ENCODE measurements at places on chromosomes 13 and 19.

- DNase-seq: no peak
These were observed 17.7 kb downstream of the LIPE start for GRCh38 chr19:42409477-42409876.

DNA sequence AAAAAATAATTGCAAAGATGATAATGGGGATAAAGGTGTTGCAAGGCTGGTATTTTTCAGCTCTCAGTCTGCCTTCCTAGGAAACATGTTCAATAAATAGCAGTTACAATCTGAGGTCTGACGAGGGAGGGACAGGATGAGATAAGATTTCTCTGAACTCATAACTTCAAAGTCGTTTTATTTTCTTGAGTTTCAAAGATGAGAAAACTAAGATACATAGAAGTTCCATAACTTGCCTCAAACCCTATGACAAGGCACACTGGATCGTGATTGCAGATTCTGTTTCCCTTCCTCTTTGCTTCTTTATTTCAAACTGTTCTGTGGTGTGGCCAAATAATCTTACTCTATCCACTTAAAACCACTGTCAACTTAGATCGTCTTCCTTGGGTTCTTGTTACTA is 327.2 kb downstream of the GPC5 start:
- DNase-seq: no peak

DNA sequence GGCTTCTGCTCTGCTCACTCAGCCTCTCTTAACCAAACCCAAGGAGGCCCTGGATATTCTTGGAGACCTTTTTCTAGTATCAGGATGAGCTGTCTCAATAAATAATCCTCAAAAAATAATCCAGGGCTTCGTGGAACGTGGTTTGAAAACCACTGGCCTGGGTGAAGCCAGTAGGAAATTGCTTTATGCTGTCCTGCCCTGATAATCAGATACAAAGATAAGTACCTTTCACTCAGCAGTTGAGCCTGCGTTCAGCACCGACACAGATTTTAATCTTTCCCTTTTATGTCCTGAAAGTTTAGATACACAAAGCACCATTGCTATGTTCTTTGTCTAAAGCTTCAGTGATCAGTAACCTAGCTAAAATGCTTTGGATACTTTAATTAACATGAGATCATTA is 460.0 kb downstream of the RFC3 start:
- no peak for DNase-seq

- DNase-seq: no peak
These were observed 376.7 kb downstream of the OXGR1 start for GRCh38 chr13:96617528-96617927.

GRCh38 chr13:112962396-112962795 is 6.6 kb upstream of the MCF2L start:
- DNase-seq: no peak
